Mesothelial cell of epicardium (in vitro differentiated cells): ENCODE measurements at places on chromosomes 1 and 21. TPM values are rescaled to one million over a fixed set of nuclear protein-coding genes. Genes with fewer than 3 reads are reported as not detected.

TTF2 gene
- 38.4 to 40.6 TPM (median 40.6 TPM) in 3 replicates for total RNA-seq

CD1E gene
- total RNA-seq: not detected in 3 replicates

PAPPA2 gene
- total RNA-seq: 0.25 to 1.00 TPM (median 0.32 TPM) in 3 replicates

ZBTB8B gene
- total RNA-seq: 3.4 to 3.6 TPM (median 3.5 TPM) in 3 replicates

DISC1 gene
- 9.1 to 11.4 TPM (median 9.1 TPM) in 3 replicates for total RNA-seq

DDR2 gene
- total RNA-seq: 54.4 to 60.0 TPM (median 58.1 TPM) in 3 replicates

ANKRD35 gene
- 0.40 to 0.61 TPM (median 0.58 TPM) in 3 replicates for total RNA-seq

EPHX1 gene
- 34.7 to 37.2 TPM (median 35.9 TPM) in 3 replicates for total RNA-seq

TEX38 gene
- 0.42 to 0.57 TPM (median 0.49 TPM) in 3 replicates for total RNA-seq

DPT gene
- 1.1 to 1.6 TPM (median 1.3 TPM) in 3 replicates for total RNA-seq

CFHR3 gene
- 0.38 to 0.93 TPM (median 0.42 TPM) in 3 replicates for total RNA-seq

GPR153 gene
- total RNA-seq: 24.6 to 27.5 TPM (median 25.0 TPM) in 3 replicates

DIO1 gene
- total RNA-seq: not detected in 3 replicates

INKA2 gene
- total RNA-seq: 0.89 to 1.4 TPM (median 1.4 TPM) in 3 replicates

CYP4A22 gene
- not detected in 3 replicates for total RNA-seq

SPRR2F gene
- total RNA-seq: 54.4 to 65.0 TPM (median 56.6 TPM) in 3 replicates

GUCA2B gene
- not detected in 3 replicates for total RNA-seq
